ENCODE measurements at places on chromosomes 1 and 21. TPM values are rescaled to one million over a fixed set of nuclear protein-coding genes. Genes with fewer than 3 reads are reported as not detected.

- DNase-seq = no peak
Measured at GRCh38 chr1:158286487-158286886, 3.2 kb upstream of the CD1C start.

DNA sequence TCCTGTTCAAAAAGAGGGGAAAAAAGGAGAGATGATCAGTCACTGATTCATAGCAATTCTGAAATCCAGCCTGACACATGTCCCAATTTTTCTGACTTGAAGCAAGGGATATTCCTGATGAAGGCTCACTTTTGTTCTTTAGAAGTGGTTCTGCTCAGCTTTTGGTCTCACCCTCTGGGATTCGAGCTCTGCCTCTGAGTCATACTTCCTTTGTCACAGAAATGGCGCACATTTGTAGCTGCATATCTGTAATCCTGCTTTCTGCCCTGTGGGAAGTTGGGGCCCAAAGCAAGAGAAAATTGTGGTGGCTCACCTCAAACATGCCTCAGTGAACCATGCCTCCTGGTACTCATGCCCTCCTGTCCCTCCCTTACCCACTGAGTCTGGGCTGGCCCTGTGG lies 22.3 kb upstream of the FAM78B start:
- no peak for DNase-seq

DNA sequence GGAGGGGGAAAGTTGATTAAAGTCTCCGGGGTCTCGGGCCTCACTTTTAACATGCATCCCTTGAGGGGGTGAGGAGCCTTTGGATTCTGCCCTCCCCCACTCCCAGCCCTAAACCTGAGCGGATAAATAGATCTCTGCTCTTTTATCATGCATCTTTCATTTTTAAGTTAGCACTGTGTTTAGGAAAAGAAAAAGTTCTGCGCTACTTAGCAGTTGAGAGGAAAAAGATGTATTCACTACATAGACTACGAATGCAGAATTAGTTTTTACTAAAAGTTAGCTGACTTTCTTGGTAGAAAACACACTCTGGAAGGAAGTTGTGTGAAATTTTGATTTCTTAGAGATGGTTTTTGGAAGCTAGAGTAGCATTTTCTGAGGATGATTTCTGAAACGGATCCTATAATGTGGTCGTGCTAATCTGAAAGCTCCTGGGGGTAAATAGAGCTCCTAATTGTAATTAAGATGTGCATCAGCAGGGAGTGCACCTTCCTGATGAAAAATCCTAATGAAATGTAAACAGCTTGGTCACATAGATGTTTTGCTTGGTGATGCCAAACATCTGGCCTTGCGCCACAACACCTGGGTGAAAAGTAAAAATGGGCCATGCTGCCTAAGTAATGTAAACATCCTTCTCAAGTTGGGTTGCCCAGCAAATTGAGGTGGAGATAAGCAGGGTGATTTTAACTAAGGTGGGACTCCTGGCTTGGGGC lies 1.8 kb downstream of the ROR1 start:
- DNase-seq = no peak

- DNase-seq = no peak
Measured at GRCh38 chr21:42670884-42671283, 17.5 kb downstream of the PDE9A start.

DNA sequence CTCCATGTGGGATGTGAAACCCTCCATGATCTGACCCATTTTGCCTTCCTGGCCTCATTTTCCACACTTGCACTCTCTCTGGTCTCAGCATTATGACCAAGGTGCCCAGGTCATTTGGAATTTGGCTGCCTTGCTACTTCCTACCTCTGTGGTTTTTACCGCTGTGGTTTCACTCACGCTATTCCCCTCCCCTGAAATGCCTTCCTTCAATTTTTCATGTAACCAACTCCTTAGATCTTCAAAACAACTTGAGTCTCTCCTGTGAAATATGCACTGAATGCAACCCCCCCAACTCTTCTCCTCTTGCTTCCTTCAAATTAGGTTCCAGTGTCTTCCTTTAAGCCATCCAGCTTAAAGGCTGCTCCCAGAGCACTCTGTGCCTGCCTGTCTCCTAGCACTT lies 50.1 kb downstream of the PHC2 start:
- no peak for DNase-seq

FCRL3 gene
- not detected for total RNA-seq

C4BPB gene
- not detected for total RNA-seq

All from NCI-H460 (cell line).